ENCODE measurements at places on chromosomes 12 and 14.

DNA sequence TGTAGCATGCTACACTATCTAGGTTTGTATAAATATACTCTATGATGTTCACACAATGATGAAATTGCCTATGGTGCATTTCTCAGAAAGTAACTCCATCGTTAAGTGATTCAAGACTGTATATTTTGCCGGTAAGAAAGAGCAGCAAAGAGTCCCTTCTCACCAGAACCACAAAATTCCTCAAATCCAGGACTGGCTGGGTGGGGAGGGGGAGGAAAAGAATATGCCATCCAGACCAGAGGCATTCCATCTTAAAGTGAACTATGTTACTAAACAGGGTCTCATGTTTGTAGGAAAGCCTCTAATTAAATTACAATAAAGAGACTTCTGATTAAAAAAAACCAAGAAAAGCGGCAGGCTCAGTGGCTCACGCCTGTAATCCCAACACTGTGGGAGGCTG is 11.5 kb downstream of the UBE2N start:
- DNase-seq, result no peak

GRCh38 chr14:105388976-105389375 is 9.4 kb upstream of the TEX22 start:
- DNase-seq, result no peak

DNA sequence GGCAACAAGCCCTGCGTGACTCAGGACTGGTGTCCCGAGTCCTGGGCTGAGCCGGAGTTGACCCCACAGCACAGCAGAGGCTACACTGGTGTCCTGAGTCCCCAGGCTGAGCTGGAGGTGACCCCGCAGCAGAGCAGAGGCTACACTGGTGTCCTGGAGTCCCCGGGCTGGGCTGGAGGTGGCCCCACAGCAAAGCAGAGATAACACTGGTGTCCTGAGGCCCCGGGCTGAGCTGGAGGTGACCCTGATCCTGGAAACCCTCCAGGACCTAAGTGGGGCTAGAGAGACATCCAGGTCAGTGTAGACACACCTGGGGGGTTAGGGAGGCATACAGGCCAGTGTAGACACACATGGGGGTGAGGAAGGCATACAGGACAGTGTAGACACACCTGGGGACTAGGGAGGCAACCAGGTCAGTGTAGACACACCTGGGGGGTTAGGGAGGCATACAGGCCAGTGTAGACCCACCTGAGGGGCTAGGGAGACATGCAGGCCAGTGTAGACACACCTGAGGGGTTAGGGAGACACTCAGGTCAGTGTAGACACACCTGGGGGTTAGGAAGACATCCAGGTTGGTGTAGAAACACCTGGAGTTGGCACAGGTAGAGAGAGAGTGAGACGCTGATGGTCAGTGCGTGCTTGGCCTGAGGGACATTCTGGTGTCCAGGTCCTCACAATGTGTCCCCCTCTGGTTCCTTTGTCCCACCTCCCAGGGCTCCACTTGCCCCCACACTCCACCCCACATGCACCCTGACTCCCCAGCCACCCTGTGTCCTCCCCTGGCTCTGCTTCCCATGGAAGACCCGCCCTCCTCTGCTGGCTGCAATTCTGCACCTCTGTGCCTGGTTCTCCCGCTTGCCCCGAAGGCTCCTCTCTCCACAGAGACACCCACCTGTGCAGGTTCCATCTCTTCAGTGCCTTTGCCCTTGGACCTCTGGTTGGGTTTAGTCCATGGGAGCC is 321.6 kb upstream of the SFSWAP start:
- DNase-seq, result no peak

DNA sequence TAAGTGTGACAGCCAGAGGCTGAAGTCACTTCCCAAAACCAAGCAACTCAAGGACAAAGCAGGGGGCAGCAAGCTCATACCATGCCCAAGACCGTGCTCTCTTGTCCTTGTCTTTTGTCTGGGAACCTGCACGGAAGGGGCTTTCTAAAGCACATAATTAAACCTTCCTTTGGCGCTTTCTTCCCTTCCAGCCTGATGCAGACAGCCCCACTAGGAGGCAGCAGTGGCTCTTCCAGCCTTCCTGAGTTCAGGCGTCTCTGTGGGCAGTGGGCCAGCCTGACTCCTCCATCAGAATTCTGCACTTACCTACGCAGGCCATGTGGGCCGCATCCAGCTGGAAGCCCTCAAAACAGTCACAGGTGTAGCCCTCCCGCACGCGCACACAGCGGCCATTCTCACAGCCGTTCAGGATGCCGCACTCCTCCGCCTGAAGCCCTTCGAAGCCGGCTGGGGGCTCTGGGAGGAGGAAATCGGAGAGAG is 7.6 kb downstream of the ISCA2 start:
- DNase-seq, result no peak

- DNase-seq, result no peak
These were observed 3.9 kb upstream of the NXPH4 start for GRCh38 chr12:57212701-57213057.

- no peak for DNase-seq
These were observed 185.8 kb downstream of the DUSP6 start for GRCh38 chr12:89166525-89166934.

DNA sequence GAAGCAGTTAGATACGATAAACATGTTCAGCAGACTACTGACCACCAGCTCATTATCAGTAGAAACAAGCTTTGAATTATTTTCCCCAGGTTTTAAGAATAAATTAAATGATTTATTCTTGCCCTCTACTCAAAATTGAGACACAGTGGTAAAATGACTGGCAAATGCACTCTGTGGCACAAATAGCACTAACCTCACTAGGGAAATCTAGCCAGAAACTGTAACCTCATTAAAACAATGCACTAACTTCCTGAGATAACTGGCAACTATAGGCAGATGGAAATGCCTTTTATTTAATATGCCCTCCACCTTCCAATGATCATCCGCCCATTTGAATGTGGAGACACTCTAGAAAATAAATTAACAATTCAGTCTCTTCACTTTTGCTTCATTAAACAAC is 33.2 kb downstream of the CPNE8 start:
- no peak for DNase-seq

DNA sequence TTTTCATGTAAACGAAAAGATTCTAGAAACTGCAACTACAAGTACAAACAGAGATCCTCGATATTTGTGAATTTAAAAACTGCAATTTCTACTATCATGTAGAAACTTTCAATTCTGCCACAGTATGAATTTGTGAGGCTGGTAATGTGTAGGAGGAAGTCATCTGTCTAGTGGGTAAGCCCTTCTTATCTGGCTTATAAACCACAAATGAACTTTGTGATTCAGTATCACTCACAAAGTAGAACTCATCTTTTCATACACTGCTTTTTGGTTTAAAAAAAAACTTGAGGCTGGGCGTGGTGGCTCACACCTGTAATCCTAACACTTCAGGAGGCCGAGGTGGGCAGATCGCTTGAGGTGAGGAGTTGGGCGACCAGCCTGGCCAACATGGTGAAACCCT is 20.7 kb downstream of the GTF2A1 start:
- no peak for DNase-seq

DNA sequence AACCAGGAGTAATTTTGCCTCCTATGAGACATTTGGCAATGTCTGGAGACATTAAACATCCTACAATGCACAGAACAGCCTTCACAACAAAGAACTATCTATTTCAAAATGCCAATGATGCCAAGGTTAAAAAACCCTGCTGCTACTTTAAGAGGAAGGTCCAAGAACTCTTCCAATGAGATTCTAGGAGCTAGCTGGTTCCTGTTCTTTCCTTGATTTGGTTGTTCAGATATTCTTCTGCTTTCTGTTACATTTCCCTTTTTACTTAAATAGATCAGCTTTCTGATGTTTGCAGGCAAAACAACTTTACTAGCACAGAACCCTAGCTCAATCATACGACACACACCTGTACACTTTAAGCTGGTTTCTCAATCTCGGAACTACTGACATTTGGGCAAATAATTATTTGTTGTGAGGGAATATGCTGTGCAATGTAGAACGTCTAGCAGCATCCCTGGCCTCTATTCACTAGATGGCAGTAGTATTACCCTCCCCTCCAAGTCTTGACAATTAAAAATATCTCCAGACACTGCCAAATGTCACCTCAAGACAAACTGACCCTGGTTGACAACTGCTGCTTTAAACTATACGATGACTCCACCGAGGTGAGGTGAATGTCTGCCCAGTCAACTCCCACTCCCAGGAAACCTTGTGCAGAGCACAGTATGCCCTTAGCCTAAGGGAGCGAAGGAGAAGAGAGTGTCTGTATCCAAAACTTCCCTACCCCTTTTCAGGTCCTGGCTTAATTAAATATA is 4.4 kb downstream of the BLTP3B start:
- no peak for DNase-seq

DNA sequence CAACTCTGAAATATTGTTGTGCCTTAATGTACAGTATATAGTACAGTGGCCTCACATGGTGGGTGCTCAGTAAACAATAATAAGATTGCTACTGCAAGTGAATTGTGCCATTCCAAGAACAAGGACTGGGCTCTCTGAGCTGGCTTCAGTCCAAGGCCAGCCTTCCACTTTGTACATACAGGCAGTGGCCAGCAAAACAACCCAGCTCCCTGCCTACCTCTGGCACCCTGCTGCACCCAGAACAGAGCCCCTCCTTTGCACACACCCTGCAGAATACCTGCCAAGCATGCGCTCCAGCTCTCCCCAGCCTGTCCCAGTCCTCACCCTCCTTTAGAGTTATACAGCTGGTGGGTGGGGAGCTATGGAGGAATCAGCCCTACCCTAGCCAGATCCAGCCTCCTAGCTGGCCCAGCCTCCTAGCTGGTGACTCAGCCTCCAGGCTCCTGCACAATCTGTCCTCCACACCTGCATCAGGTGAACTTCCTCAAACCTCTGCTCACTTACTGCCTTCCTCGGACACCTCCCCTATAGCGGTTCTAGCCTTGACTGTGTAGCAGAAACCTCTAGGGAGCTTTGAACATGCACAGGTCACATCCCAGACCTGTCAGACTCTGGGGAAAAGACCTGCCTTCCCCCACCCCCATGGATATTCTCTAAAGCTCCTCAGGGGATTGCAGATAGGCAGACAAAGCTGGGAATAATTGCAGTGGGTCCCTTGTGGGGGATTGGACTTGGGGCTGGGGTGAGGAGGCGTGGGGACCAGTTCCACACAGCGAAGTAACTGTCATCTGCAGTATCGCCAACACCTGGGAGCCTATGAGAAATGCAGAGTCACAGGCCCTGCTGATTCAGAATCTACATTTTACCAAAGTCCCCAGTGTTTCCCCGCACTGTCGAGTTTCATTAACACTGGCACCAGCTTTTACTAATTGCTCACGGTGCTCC is 17.9 kb downstream of the ZDHHC22 start:
- no peak for DNase-seq

- no peak for DNase-seq
These were observed 135.2 kb downstream of the ADGRD1 start for GRCh38 chr12:131088701-131089530.

- DNase-seq, result no peak
These were observed 45.5 kb downstream of the FGD4 start for GRCh38 chr12:32444895-32445294.

DNA sequence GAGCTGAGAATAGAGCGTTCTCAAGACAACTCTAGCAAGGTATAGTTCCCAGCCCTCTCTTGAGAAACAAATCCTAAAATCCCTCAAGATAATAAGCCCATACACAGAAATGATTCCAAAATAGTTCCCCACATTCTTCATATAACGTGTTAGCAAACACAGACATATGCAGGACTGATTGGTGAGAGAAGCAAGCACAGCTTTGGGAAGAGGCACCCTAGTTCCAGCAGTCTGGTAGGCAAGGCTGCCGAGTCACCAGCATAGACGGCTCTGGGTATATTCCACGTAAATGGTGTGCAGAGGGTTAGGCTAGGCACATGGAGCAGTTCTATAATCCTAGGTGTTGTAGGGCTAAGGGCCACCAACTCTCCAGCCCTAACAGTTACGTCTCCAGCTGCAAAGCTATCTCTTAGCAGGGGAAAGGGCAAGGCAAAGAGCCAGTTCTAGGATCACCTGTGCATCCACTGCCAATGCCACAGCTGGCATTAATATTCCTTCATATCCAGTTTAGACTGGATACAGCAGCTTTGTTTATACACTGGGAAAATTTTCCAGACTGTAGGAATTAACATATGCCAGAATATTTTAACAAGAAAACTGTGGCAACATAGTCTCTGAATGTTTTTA is 52.9 kb downstream of the SH2B3 start:
- no peak for DNase-seq

- DNase-seq, result no peak
These were observed 362.1 kb upstream of the STXBP6 start for GRCh38 chr14:25411781-25412757.
